ENCODE measurements at places on chromosomes 2 and 18.

- no peak for DNase-seq
Measured at GRCh38 chr2:108428286-108429009, 20.6 kb upstream of the GCC2 start.

GRCh38 chr2:172893671-172894070 is 158.0 kb downstream of the RAPGEF4 start:
- DNase-seq = no peak

- no peak for DNase-seq
Measured at GRCh38 chr18:22831441-22831904, 101.7 kb upstream of the RBBP8 start.

GRCh38 chr2:241894681-241895426 is 25.3 kb downstream of the RTP5 start:
- DNase-seq = no peak
